Amygdala (tissue), 56 donors: ENCODE measurements at places on chromosomes 12 and 14.

DNA sequence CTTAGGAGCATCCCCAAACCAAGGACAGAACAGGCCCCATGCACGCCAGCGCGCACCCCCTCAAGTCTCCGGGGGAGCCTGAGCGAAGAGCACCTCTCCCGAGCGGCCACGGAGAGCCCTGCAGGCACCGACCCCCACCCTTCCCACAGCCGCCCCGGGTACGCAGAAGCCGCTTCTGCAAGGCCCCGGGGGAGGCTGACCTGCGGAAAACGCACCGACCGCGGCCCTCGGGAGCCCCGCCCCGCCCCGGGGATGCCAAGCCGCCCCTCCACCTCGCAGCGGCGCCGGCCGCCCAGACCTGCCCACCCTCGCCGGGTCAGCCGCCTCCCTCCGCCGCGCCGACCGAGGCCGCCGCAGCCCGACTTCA is 385 bp downstream of the CAPRIN2 start:
- no peak for DNase-seq

DNA sequence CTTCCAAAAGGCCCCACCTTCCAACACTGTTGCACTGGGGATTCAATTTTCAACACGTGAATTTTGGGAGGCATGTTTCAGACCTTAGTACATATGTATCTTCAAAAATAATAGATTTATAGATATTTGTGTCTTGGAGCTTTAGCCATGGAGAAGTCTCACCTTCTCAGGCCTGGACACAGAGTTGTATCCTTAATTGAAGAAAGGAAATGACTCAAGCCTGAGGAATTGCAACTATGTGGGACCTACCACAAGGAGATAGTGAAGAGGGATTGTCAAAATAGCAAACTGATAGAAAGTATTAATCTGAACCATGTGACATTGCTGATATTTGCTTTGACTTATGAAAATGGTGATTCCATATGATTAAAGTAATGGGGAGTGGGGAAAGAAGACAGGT is 89.8 kb downstream of the ACSS3 start:
- no peak for DNase-seq

DNA sequence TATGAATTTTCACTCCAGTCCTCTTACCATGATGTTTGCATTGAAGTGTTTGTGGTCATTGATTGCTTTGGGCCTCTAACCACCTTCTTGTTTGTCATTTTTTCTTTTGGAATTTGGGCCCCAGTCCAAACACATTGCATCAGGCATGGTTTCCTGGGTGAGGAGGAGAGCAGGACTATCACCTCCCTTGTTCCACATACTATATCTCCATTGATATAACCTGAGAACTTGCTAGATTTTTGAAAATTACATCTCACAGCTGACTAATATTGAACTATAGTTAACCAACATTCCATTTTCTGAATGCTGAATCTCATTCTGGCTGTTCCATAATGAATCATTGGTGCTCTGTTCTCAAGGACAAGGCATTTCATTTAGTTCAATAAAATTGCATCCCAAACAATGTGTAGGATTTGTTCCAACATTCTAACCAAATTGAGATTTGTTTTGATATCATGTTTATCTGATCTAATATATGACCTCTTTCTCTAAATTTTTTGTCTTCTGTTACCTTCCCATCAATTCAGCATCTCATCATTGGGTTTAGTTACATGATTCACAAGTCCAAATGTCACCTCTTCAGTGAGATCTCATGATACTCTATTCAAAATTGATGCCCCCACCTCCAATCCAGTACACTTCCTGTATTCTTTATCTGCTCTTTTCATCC is 329.0 kb downstream of the ZFP36L1 start:
- DNase-seq, result no peak

- no peak for DNase-seq
These were observed 180.9 kb downstream of the TRHDE start for GRCh38 chr12:72453066-72453465.

GRCh38 chr14:92575061-92575747 is 61.6 kb downstream of the RIN3 start:
- no peak for DNase-seq

DNA sequence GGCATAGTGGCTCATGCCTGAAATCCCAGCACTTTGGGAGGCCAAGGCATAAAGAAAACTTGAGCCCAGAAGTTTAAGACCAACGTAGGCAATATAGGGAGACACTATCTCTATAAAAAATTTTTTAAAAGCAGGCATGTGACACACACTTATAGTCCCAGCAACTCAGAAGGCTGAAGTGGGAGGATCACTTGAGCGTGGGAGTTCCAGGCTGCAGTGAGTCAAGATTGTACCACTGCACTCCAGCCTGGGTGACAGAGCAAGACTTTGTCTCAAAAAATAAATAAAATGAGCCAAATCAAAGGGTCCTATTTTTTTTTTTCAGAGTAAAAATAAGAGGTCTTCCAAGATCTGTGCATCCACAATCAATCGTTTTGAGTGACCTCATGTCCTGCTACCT is 237.6 kb downstream of the SLC16A7 start:
- DNase-seq, result no peak

DNA sequence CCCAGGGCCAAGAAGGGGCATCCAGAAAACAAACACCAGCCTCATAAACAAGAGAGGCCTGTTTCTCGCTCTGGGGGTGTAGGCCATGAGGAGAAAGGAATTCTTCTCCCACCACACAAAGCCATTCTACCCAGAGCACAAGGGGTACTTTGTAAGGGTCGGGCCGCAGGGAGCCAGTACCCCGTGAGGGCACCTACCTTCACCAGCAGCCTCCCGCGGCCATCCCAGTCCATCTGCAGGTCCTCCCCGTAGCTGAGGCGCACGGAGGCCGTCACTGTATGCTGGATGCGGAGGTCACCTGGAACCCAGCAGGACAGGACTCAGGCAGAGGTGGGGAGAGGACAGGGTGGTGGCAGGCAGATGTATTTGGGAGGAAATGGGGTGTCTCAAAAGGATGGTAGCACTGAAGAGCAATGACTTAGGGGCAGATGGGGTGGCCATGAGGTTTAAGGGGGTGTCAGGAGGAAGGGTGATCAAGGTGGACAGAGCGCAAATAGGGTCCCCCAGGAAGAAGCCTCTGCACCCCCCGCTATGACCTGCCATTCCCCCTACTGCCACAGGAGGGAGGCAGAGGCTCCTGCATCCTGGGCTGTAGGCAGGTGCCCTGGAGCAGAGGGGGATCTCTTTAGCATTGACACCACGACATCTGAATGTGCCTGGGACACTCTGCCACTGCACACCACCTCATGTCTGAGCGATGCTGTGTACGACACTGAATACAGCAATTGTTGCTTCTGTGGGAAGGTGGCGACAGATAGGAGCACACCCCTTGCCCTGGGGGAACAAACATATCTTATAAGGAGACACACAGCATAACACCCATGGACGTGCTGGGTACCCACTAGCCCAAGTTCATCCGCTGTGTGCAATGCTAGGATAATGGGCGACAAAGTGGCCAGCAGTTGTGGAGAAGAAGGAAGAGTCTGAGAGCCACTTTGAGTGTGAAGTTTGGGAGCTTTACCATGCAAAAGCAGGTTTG is 61.4 kb downstream of the VWF start:
- DNase-seq, result no peak

GRCh38 chr12:2160043-2160442 is 107.3 kb downstream of the CACNA1C start:
- no peak for DNase-seq

- DNase-seq, result no peak
These were observed 4.2 kb upstream of the GLRX5 start for GRCh38 chr14:95530473-95531276.

GRCh38 chr14:96631621-96632362 is 129.6 kb downstream of the PAPOLA start:
- DNase-seq, result no peak

- no peak for DNase-seq
These were observed 61.6 kb upstream of the DNM1L start for GRCh38 chr12:32617534-32617933.

DNA sequence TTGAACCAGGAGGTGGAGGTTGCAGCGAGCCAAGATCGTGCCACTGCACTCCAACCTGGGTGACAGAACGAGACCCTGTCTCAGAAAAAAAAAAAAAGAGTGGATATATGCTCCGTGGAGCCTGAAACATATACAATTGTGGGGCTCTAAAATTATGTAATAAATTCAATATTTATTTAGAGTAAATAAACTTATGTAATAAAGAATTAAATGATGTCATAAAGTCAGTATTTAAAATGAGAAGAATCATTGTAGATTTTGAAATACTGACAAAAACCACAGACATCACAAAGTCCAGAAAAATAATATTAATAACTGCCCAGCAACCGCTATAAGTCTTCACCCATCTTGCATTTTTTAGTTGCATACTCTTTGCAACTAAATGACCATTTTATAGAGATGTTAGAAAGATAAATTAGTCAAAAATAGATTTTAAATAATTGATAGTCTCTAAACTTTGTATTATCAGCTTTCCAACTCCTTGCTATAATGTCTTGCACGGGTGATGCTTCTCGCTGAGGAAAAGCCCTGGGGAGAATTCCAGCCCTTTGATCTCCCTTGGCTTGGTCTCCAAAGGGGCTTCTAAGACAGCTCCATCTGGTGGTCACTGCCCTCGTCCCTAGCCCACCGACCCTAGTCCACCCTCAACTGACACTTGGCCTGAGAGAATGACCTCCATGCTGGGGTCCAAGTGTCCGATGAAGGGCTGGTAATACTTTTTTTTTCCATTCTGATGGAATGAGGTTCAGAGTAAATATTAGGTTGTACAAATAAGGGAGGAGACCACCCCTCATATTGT is 7.9 kb upstream of the TMBIM6 start:
- no peak for DNase-seq
